ENCODE measurements at places on chromosomes 3 and 15. TPM values are rescaled to one million over a fixed set of nuclear protein-coding genes. Genes with fewer than 3 reads are reported as not detected.

The MASP1 gene
- total RNA-seq: 0.48 TPM

- DNase-seq: no peak
These were observed 307.7 kb upstream of the SOX2 start for GRCh38 chr3:181403876-181404660.

DNA sequence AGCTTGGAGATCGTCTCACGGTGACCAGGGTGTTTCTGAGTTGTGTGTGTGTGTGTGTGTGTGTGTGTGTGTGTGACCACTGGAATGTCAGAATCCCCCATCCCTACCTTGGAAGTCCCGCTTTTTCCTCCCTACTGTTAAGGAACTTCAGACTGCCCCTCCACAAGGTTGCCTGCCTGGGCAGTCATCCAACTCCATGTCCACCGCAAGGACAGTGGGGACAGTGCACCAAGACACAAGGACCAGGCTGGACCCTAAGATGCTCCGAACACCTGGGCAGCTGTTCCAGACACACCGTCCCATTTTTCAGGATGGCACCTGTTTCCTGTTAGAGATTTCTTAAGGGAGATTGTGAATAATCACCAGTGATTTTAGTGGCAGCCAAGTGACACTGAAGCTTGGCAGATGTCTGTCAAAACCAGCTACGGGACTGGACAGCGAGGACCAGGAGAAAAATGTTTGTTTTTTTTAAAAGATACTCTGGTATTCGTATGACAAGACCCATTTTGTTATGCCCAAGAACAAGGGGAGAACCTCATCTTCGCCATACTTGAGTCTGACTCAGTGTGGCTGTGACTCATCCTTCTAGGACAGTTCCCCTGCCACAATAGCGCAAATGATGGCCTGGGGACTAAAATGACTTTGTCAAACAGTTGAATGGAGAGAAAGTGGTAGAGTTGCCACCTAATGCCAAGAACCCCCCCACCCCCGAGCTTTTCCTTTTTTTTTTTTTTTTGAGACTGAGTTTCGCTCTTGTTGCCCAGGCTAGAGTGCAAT is 15.5 kb downstream of the PAQR9 start:
- no peak for DNase-seq

The CLDN16 gene
- total RNA-seq: 12.0 TPM

GRCh38 chr3:52238193-52238760 is 681 bp downstream of the TWF2 start:
- DNase-seq: no peak

DNA sequence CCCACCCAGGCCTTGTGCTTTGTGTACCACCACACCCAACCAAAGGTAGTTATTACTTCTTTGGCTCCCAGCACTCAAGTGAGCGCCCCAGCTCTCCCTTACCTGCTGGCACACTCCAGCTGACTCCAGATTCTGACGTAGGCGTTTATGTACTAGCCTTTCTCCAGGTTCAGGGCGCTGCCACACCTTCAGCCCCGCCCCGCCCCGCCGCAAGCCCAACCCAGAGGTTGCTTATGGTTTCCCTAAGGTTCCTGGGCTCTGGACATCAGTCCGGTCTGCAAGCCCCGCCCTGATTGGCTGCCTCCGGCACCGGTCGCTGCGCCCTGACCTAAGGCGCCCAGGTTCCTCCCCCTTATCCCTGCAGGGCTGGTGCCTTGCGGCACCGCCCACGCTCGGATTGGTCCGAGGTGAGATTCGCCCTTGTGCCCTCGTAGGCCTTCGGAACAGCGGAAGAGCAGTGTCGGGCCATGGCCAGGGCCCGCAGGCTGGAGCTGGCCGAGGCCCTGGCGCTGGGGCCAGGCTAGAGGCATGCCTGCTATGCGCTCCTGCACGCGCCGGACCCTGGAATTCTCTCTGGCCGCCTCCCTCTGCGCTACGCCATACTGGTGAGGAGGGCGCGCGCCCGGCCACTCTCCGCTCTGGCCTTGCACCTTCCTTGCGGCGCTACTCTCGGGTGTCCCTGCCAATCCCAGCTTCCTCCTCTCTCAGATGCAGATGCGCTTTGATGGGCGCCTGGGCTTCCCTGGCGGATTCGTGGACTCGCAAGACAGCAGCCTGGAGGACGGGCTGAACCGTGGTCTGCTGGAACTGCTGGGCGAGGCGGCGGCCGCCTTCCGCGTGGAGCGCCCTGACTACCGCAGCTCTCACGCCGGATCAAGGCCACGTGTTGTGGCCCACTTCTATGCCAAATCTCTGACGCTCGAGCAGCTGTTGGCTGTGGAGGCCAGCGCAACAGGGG is 19.8 kb upstream of the NUDT16 start:
- peak; percentile 69 for DNase-seq

The ADAMTS7 gene
- 27.4 TPM for total RNA-seq

GRCh38 chr3:42712688-42713372 is 10.2 kb upstream of the HHATL start:
- DNase-seq: no peak

GRCh38 chr3:34886443-34886842 is 752.9 kb upstream of the ARPP21 start:
- DNase-seq: no peak
